HFFc6 (cell line): ENCODE measurements at places on chromosomes 13 and 19. TPM values are rescaled to one million over a fixed set of nuclear protein-coding genes. Genes with fewer than 3 reads are reported as not detected.

FAM83E gene
- 0.52 to 1.0 TPM in 2 of 3 replicates, not detected in the other for total RNA-seq

CYP4F11 gene
- not detected in 3 replicates for total RNA-seq

ALDH16A1 gene
- 16.4 to 21.3 TPM (median 20.2 TPM) in 3 replicates for total RNA-seq

CKM gene
- not detected in 3 replicates for total RNA-seq

RFPL4AL1 gene
- not detected in 3 replicates for total RNA-seq

LGALS4 gene
- not detected in 3 replicates for total RNA-seq

GAS6 gene
- 651 to 819 TPM (median 700 TPM) in 3 replicates for total RNA-seq

KLK3 gene
- total RNA-seq = not detected in 3 replicates

FSD1 gene
- total RNA-seq = 9.9 to 12.0 TPM (median 11.5 TPM) in 3 replicates

DNA sequence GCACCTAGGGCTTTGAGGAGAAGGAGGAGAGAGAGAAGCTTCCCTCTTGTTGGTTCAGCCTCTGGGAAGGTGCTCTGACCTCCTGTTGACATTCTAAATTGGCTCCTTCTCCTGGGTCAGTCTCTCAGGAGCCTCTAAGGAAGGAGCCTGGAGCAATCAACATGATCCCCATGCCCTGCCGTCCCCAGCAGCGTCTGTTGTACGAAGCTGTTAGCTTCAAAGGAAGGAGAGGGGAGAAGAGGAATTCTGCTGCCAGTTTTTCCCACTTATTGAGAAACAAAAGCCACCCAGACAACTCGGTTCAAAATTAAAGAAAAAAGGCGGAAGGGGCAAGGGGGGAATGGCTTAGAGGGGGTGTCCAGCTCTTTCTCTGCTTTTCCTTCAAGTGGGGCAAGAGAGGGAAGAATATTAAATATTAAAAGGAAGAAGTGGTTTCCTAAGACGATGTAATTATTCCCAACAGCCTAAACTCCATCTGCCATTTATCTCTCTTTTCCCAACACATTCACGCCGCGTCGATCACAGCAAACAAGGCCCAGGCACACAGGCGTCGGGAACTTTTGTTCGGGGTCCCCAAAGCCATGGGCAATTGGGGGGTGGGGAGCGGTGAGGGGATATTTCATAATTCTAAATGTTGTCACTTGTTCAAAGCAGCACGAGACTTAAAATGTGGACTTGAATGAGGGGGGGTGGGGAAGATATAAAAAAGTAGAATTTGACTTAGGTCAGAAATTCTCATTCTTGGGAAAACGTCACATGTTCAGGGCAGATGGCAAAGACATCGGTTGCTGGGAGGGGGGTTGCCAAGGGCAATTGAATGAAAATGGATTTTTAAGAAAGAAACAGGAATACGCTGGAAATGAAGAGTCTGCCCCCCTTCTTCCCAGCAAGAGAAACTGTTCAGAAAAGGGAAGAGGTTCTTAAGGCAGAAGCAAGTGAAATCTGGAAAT is 116.8 kb upstream of the CACNA1A start:
- no peak for DNase-seq

- no peak for DNase-seq
These were observed 150.1 kb downstream of the SHISA2 start for GRCh38 chr13:25901460-25902376.

DNA sequence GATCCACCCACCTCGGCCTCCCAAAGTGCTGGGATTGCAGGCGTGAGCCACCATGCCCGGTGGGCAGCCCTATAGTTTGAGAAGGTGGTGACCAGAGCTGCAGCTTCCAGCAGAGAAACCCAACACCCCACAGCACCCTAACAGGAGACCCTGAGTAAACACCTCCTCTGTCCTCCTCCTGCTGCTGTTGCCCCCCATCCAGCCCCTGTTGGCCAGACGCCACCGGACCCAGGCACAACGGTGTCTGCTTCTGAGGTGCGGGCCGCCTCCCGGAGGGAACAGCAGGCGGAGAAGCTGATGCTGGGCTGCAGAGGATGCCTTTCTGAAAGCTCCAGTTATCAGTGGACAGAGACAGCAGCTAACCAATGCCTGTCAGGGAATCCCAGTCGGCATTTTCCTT is 175.5 kb downstream of the COL4A1 start:
- no peak for DNase-seq

- no peak for DNase-seq
These were observed 53.9 kb upstream of the ZNF730 start for GRCh38 chr19:23062921-23063320.

DNA sequence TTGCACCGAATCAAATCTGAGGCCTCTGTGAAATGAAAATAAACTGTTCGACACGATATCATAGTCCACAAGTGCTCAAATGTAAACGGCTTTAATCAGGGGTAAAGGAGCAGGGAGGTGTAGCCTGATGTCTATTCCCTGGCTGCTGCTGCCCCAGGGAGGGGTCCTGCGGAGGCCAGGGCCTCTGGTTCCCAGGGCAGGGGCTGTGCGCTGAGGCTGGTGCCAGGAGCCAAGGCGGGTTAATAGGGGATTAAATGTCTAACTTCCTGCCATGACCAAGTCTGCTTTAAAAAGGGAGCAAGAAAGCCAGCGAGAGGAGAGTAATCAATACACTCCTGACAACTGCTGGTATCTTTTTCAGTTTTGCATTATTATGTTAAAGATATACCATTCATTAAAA is 59.4 kb downstream of the ZNF536 start:
- no peak for DNase-seq

DNA sequence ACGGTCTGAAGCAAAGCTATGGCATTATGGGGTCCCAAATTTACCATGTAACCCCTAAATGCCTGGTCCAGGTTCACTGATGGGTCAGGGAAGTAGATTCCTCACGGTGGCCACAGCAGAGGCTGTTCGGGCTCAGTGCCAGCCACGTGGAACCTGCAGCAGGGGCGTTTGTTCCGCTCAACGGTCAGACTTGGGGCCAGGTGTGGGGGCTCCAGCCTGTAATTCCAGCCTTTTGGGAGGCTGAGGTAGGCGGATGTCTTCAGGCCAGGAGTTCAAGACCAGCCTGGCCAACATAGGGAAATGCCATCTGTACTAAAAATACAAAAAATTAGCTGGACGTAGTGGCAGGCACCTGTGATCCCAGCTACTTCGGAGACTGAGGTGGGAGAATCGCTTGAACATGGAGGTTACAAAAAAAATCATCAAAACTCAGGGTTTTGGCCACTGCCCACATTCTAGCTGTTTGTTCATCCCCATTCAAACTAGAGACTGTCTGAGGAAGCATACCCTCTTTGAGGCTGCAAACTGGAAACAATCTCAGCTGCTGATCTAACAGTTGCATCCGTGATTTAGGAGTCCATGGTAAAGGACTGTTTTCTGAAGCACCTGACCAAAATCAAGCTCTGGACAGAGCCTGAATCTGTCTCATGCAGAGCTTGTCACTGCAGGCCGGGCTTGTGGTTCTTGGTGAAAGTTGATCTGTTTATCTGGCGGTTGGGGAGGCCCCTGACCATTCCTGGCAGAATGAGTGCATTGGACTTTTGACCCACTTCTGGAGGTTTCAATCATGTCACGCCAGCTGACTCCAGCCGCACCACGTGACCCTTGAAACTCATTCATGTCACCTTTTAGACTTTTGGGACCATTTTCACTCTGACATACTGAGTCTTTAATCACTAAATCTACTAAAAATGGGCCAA is 30.2 kb upstream of the ZNF331 start:
- DNase-seq = no peak

- peak; percentile 65 for DNase-seq
These were observed 20.7 kb downstream of the TNFSF11 start for GRCh38 chr13:42594481-42595252.

DNA sequence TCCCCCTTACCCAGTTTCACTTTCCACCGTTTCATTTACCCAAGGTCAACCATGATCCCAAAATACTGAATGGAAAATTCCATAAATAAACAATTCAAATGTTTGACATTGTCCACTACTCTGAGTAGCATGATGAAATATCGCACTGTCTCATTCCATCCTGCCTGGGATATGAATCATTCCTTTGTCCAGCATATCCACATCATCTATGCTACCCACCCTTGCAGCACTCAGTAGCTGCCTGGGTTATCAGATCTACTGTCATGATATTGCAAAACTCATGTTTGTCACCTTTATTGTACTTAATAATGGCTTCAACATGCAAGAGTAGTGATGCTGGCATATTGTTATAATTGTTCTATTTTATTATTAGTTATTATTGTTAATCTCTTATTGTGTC is 263.9 kb upstream of the NBEA start:
- peak; percentile 53 for DNase-seq

- DNase-seq = peak; percentile 57
These were observed 67.5 kb downstream of the STARD13 start for GRCh38 chr13:33218020-33218419.

GRCh38 chr19:2992958-2993357 is 15.6 kb downstream of the TLE6 start:
- no peak for DNase-seq

DNA sequence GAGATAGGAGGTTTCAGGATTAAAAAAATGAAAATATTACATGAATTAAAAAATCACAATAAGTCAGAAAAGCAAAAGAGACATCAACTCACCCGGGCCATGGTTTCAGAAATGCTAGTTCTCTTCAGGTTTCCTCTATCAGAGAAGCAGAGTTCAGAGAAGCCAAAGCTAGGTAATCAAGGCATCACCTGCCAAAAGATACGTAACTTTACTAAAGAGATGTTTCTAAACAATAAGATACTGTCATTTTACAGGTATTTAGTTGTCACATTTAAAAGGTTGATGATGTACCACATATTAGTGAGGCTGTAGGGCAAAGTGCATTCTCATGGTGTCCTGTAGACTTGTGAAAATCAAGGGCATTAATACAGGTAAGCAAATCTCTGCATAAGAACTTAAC is 51.2 kb downstream of the ZNF45 start:
- DNase-seq = no peak

DNA sequence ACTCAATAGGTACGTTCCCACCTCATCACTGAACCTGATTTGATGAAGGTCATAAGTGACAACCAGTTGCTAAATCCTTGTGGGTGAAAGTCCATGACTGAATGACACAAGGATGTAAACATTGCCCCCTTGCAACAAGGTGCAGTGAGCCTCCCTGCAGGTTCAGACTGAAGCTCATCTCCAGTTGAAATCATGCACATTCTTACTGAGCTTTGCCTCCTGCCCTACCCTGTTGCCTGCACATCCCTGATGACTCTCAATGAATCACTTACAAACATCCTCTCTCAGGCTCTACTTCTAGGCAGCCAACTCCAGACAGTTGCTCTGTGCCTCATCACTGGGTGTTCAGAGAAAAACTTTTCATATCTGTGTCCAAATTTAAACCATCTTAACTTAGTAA is 42.5 kb upstream of the ARGLU1 start:
- peak; percentile 63 for DNase-seq

GRCh38 chr19:14540741-14541525 is 11.5 kb downstream of the TECR start:
- DNase-seq = no peak

GRCh38 chr13:91904005-91904404 is 505.6 kb downstream of the GPC5 start:
- DNase-seq = no peak

- no peak for DNase-seq
These were observed 14.2 kb downstream of the WBP4 start for GRCh38 chr13:41075485-41075884.

DNA sequence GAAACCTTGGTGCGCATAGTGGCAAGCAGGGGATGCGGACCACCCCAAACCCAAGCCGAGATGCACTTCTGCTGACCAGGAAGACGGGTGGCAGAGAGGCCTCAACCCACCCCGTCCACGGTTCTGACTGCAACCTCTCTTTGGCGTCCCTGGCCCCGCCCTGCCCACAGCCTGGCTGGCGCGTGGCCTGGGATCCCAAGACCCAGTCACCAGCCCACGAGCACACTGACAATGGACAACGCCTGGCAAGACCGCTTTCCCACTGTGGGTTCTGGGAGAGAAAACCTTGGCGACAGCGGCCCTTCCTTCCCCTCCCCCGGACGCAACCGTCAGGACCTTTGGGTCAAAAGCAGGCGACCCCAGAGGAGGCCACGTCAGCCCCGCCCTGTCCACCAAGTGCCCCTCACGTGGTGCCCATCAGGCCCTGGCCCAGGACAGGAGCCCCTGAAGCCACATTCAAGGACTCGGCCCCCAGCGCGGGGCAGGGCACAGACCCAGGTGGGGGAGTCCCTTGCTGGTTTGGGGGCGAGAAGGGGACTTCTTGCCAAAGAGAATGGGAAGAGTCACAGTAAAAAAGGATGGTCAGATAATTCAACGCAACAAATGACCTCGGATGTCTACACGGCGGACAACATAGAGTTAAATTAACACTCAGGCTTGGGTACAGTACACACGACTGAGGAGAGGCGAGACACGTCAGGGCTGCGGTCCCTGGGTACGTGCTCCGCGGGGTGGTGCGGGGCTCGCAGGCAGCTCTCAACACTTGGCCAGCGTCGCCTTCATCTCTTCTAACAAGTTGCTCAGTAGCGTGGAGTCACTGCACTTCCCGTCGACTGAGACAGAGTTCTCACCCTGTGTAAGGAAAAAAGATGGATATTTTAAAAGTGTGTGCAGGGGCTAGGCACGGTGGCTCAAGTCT is 5.0 kb downstream of the IZUMO4 start:
- no peak for DNase-seq

DNA sequence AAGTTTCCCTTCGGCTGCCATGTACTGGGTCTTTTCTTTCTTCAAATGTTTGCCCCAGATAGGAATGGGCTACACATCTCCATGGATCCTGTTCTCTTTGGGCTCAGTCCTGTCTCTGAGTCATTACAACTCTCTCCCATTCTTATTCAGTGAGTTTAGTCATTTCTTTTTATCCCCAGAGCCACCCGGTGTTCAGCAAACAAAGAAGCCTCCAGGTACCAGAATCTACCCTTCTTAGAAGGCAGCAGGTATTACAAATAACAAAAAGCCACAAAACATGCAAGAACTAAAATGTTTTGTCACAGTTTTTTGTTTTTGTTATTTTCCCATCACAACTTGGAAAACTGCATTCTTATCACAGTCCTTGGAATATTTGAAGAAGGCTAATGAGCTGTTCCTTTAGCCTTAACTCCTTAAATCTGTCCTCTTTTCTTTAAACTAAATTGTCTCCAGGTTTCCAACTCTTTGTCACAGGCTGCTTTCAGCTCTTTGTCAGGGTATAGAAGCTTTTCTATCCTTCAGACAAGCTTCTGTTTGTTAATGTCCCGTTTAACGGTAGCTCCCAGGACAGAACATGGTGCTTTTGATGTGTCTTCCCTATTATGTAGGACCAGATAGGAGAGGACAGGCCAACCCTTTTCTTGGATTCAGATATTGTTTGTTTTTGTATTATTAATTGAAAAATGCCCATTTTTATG is 215.5 kb upstream of the HTR2A start:
- no peak for DNase-seq

DNA sequence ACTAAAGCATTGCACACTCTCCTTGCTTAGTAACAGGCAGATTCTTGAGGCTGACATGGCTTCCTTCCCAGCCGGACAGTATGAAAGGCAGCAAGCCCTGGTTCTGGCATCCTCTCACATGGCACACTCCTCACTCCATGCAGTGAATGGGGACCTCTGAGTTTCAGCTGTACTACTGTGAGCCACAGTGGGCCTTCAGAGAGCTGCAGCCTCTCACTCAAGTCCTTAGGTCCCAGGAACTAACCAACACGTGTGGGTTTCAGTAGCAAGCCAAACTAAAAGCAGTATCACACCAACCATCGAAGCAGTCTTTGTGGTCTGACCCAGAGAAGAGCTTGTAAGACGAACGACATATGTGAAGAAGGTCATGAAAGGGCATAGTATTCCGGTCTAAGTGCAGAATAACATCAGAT is 128.2 kb downstream of the TBC1D4 start:
- DNase-seq = no peak

GRCh38 chr13:99496184-99497142 is 4.8 kb upstream of the TM9SF2 start:
- peak; percentile 20 for DNase-seq
